ENCODE measurements at places on chromosomes 12 and 14.

DNA sequence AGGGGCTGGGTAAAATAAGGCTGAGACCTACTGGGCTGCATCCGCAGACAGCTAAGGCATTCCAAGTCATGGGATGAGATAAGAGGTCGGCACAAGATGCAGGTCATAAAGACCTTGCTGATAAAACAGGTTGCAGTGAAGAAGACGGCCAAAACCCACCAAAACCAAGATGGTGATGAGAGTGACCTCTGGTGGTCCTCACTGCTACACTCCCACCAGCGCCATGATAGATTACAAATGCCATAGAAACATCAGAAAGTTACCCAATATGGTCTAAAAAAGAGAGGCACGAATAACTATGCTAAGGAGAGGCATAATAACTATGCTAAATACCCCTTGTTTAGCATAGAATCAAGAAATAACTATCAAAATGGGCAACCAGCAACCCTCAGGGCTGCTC lies 46.2 kb upstream of the MAP3K9 start:
- no peaks in the 10 kb centered on the region for H3K36me3 ChIP-seq
- H3K27me3 ChIP-seq, result no peaks in the 10 kb centered on the region
- H3K4me1 ChIP-seq, result peaks cover 9% of the 10 kb centered on the region
- no peak overlapping the region for H3K4me3 ChIP-seq

- no peak overlapping the region for H3K27ac ChIP-seq
- no peaks in the 10 kb centered on the region for H3K4me1 ChIP-seq
- H3K36me3 ChIP-seq, result no peaks in the 10 kb centered on the region
- no peaks in the 10 kb centered on the region for H3K27me3 ChIP-seq
These were observed 290.8 kb upstream of the NOVA1 start for GRCh38 chr14:26888592-26888991.

- no peaks in the 10 kb centered on the region for H3K36me3 ChIP-seq
- no peak for DNase-seq
- H3K27me3 ChIP-seq, result peaks cover 2% of the 10 kb centered on the region
- H3K4me3 ChIP-seq, result no peak overlapping the region
- H3K4me1 ChIP-seq, result no peaks in the 10 kb centered on the region
- no peak overlapping the region for H3K27ac ChIP-seq
These were observed 39.1 kb upstream of the NAP1L1 start for GRCh38 chr12:76123259-76124212.

- no peak overlapping the region for H3K27ac ChIP-seq
- no peak for DNase-seq
- H3K36me3 ChIP-seq, result peaks cover 3% of the 10 kb centered on the region
These were observed 395.1 kb upstream of the RGS6 start for GRCh38 chr14:71536927-71537772.

DNA sequence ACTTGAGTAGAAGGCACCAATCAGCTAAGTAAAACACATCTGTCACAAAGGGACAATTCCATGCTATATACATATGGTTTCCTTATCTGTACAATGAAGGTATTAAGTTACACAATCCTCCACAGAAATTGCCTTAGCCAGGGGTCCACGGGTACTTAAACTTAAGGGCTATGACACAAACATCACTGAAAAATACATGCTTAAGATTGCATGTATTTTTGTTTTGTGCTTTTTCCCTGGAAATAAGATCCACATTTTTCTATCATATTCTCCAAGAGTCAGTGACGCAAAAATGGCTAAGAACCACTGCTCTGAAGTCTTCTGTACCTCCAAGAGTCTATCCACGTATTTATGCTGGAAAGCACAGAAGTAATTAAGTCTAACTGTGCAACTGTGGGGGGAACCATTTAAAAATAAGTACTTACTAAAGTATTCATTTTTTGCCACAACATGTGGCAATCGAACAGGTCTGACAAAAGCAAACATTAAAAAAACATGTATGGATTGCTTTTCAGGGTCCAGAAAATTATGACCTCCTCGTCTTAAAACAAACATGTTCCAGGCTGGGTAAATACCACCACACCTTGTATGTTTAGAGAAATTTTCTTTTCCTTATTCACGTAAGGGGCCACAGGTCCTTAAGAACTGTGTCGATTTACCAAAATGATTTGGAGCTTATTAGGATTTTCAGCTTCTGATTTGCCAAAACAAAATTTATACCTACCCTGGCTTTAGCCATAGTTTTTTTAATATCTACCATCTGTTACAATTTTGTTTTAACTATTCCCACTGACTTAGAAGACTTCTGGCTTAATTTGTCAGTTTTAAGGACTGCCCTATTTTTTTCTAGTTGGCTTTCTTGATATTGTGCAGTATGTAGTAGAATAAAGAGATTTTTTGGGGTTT lies 2.8 kb downstream of the SLC38A2 start:
- peaks cover 66% of the 10 kb centered on the region for H3K36me3 ChIP-seq
- peak overlapping the region; percentile 97 for H3K4me3 ChIP-seq
- H3K4me1 ChIP-seq, result peaks cover 64% of the 10 kb centered on the region
- DNase-seq, result no peak

GRCh38 chr12:42143452-42144157 lies 1.1 kb downstream of the GXYLT1 start:
- peak overlapping the region; percentile 65 for H3K27ac ChIP-seq
- DNase-seq, result no peak
- peak overlapping the region; percentile 92 for H3K4me3 ChIP-seq
- H3K27me3 ChIP-seq, result peaks cover 2% of the 10 kb centered on the region
- H3K4me1 ChIP-seq, result peaks cover 36% of the 10 kb centered on the region
- no peaks in the 10 kb centered on the region for H3K36me3 ChIP-seq
